Heart right ventricle (tissue), 16 donors: ENCODE measurements at places on chromosomes 4 and X. TPM values are rescaled to one million over a fixed set of nuclear protein-coding genes. Genes with fewer than 3 reads are reported as not detected.

Gene ZNF157
- total RNA-seq: not detected

Gene MAMLD1
- total RNA-seq: 2.8 TPM

Gene LEF1
- total RNA-seq: 0.62 TPM

Gene FGF13
- 0.49 TPM for total RNA-seq

Gene IL21
- not detected for total RNA-seq

Gene C4orf50
- total RNA-seq: not detected

Gene HTRA3
- 82.4 TPM for total RNA-seq

Gene FAM47C
- not detected for total RNA-seq

Gene SPOCK3
- not detected for total RNA-seq

Gene ITIH6
- not detected for total RNA-seq

Gene LRIT3
- not detected for total RNA-seq

Gene IGSF1
- 6.2 TPM for total RNA-seq

Gene ALAS2
- total RNA-seq: 3.1 TPM

Gene SOD3
- total RNA-seq: 49.2 TPM

Gene SSX1
- total RNA-seq: not detected

Gene TIGD2
- total RNA-seq: 1.7 TPM

Gene BST1
- total RNA-seq: 3.4 TPM

Gene TCEAL6
- total RNA-seq: not detected

Gene RS1
- total RNA-seq: not detected

Gene TRIM2
- total RNA-seq: 31.7 TPM
